Sigmoid colon (tissue), 7 donors: ENCODE measurements at places on chromosomes 4 and X. TPM values are rescaled to one million over a fixed set of nuclear protein-coding genes. Genes with fewer than 3 reads are reported as not detected.

DNA sequence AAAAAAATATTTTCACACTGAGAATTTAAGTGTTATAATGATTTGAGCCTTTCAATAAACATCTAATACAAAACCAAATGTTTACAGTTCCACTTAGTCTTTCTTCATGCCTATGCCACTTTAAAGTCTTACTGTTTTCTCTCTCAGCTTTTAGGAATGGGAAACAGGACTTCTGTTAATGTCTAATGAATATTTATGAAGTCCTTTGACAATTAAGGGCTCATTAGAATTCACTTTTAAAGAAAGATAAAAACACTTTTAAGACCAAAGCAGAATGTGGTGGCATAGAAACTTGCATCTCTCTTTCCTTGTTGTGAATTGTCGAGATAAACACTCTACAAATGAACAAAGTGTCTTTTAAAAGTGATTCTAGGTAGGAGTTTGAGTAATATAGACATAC lies 315.9 kb downstream of the BMPR1B start:
- no peaks in the 10 kb centered on the region for H3K36me3 ChIP-seq
- H3K4me3 ChIP-seq: no peak overlapping the region
- H3K4me1 ChIP-seq: no peaks in the 10 kb centered on the region
- H3K27me3 ChIP-seq: no peaks in the 10 kb centered on the region
- H3K27ac ChIP-seq: no peak overlapping the region

The PDCL2 gene
- not detected for total RNA-seq

The NPY2R gene
- total RNA-seq: 0.28 TPM

DNA sequence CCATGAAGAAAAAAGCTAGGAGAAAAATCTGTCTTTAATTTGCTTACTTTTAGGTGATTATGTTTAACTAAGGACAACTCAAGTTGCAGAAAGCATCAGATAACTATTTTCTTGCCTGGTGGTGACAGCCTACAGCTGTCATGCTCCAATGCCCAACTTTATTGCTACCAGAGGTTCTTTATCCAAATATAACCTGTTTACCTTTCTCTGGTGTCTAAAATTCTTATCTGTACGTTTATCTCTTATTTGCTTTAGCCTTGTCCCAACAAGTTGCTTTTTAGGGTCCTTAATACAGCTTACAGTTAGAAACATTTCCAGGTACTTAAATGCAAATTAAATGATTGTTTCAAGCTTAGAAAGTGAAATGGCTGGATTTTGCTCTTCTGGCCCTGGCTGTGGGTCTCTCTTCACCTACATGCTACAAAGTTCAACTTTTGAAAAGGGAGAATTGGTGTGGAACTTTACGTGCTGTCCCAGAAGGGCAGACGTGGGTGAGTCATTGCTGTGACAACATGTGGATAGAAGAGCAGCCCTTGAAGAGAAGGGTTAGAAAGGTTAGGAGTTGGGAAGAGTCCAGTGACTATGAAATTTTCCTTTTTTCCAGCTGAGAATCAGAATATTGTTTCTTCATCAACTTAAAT lies 60.7 kb downstream of the HPGD start:
- no peaks in the 10 kb centered on the region for H3K4me1 ChIP-seq
- DNase-seq: no peak
- H3K27ac ChIP-seq: peak overlapping the region; percentile 11
- H3K27me3 ChIP-seq: no peaks in the 10 kb centered on the region
- H3K4me3 ChIP-seq: no peak overlapping the region

- no peak for DNase-seq
- no peaks in the 10 kb centered on the region for H3K36me3 ChIP-seq
- no peak overlapping the region for H3K4me3 ChIP-seq
- H3K27me3 ChIP-seq: no peaks in the 10 kb centered on the region
- no peaks in the 10 kb centered on the region for H3K4me1 ChIP-seq
Measured at GRCh38 chrX:116238567-116239255, 68.2 kb downstream of the AGTR2 start.

The DNASE1L1 gene
- total RNA-seq: 12.5 TPM

DNA sequence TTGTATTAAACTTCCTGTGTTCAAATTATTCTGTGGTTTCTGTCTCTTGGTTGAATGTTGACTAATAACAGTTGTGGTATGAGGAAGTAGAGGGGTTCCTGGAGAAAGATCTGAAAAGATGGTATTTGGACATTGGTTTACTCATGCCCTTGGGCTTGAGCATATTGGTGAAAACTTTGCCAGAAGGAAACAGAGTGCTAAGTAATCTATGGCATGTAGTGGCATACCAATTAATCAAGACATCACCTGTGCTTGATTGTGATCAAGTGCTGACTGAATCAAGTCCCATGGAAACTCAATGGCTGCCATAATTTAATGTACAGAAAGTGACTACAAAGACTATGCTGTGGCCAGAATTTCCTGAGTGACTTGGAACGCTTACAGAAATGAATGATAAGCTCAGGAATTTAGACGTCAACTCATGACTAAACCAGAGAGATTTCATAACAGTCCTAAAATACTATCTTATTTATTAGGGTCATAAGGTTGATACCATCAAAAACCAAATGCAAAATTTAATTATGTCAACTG lies 2062.9 kb downstream of the ARAP2 start:
- H3K27me3 ChIP-seq: no peaks in the 10 kb centered on the region
- H3K27ac ChIP-seq: no peak overlapping the region
- no peak overlapping the region for H3K4me3 ChIP-seq
- DNase-seq: no peak

GRCh38 chr4:40256817-40257216 lies 60.0 kb downstream of the RHOH start:
- H3K4me1 ChIP-seq: no peaks in the 10 kb centered on the region
- no peak overlapping the region for H3K27ac ChIP-seq
- H3K27me3 ChIP-seq: no peaks in the 10 kb centered on the region

The ESX1 gene
- not detected for total RNA-seq

- H3K27ac ChIP-seq: no peak overlapping the region
- H3K4me3 ChIP-seq: no peak overlapping the region
Measured at GRCh38 chr4:84648863-84649647, 66.1 kb downstream of the CDS1 start.

DNA sequence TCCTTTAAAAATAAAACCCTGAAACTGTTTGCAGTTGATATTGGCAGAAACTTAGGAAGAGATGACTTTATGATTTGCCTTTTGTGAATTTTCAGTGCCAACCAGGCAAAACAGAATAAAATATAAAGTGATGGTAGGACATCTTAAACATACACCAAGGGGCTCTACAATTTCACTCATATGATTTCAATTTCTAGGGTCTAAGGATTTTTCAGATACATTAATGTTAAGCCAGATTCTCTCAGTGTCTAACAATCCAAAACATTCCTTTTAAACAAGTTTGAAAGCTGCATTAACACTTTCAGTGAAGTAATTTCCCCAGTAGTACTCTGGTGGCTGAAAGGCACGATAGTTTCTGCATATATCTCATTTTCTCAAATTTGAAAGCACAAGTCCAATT lies 1262.0 kb upstream of the ADGRL3 start:
- DNase-seq: no peak
- H3K4me3 ChIP-seq: no peak overlapping the region
- H3K4me1 ChIP-seq: no peaks in the 10 kb centered on the region
- no peaks in the 10 kb centered on the region for H3K36me3 ChIP-seq
- H3K27me3 ChIP-seq: no peaks in the 10 kb centered on the region

The UCHL1 gene
- 125 TPM for total RNA-seq

DNA sequence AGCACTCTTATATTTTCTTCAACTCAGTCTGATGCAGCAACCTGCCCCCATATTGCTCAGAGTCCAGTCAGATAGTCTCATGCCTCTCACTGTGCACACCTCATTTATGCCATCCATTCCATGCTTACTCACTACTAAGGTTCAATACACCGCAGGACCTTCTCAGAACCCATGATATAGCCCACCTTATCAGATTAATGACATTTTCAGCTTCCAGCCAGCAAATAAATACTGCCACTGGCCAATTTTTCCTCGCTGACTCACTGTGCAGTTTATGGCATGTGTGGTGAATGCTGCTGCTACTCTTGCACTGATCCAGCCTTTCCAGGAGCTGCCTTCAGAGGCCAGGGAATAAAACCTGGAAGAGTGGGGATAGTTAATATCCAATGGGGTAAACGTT lies 380.6 kb upstream of the SPOCK3 start:
- H3K36me3 ChIP-seq: no peaks in the 10 kb centered on the region
- DNase-seq: no peak
- H3K4me3 ChIP-seq: no peak overlapping the region
- no peaks in the 10 kb centered on the region for H3K4me1 ChIP-seq

GRCh38 chrX:69060631-69061408 lies 104.4 kb downstream of the PJA1 start:
- no peak overlapping the region for H3K4me3 ChIP-seq
- no peak for DNase-seq
- no peak overlapping the region for H3K27ac ChIP-seq

The GAGE2A gene
- not detected for total RNA-seq

- H3K27me3 ChIP-seq: no peaks in the 10 kb centered on the region
- DNase-seq: no peak
- no peak overlapping the region for H3K27ac ChIP-seq
- peaks cover 22% of the 10 kb centered on the region for H3K4me1 ChIP-seq
- peaks cover 11% of the 10 kb centered on the region for H3K36me3 ChIP-seq
- H3K4me3 ChIP-seq: no peak overlapping the region
Measured at GRCh38 chr4:54050214-54050904, 14.0 kb downstream of the CHIC2 start.

- peaks cover 4% of the 10 kb centered on the region for H3K4me1 ChIP-seq
- peak overlapping the region; percentile 57 for H3K27ac ChIP-seq
- no peak overlapping the region for H3K4me3 ChIP-seq
- H3K36me3 ChIP-seq: peaks cover 14% of the 10 kb centered on the region
- no peak for DNase-seq
Measured at GRCh38 chr4:79964020-79964399, 109.0 kb downstream of the ANTXR2 start.

The MAGEA2 gene
- total RNA-seq: not detected

GRCh38 chrX:129744861-129745321 lies 6.1 kb downstream of the XPNPEP2 start:
- no peaks in the 10 kb centered on the region for H3K4me1 ChIP-seq
- no peak overlapping the region for H3K27ac ChIP-seq

DNA sequence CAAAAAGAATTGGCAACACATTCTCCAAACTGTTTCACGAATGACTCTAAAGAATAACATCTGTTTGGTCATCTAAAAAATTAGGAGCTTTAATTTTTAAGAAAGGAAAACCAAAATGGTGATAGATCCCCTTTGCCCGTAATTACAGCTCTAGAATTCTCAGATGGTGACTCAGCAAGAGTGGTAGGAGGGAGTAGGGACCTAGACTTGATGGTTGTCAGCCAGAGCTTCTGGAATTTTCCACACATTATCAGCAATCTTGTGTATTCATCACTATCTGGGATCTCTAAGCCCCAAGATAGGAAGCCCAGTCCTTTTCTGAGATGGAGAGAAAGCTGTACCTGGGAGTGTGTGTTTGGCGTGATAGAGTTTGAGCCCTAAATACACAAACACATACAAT lies 103.9 kb upstream of the RAB40AL start:
- DNase-seq: no peak
- H3K27me3 ChIP-seq: no peaks in the 10 kb centered on the region
- H3K27ac ChIP-seq: no peak overlapping the region

The QRFPR gene
- 0.71 TPM for total RNA-seq

GRCh38 chrX:120549483-120550452 lies 11.0 kb downstream of the CUL4B start:
- no peaks in the 10 kb centered on the region for H3K4me1 ChIP-seq
- H3K27me3 ChIP-seq: no peaks in the 10 kb centered on the region
- DNase-seq: no peak
- H3K4me3 ChIP-seq: no peak overlapping the region
- H3K27ac ChIP-seq: peak overlapping the region; percentile 51

The TMPRSS11A gene
- total RNA-seq: not detected

The SLC30A9 gene
- 31.1 TPM for total RNA-seq

DNA sequence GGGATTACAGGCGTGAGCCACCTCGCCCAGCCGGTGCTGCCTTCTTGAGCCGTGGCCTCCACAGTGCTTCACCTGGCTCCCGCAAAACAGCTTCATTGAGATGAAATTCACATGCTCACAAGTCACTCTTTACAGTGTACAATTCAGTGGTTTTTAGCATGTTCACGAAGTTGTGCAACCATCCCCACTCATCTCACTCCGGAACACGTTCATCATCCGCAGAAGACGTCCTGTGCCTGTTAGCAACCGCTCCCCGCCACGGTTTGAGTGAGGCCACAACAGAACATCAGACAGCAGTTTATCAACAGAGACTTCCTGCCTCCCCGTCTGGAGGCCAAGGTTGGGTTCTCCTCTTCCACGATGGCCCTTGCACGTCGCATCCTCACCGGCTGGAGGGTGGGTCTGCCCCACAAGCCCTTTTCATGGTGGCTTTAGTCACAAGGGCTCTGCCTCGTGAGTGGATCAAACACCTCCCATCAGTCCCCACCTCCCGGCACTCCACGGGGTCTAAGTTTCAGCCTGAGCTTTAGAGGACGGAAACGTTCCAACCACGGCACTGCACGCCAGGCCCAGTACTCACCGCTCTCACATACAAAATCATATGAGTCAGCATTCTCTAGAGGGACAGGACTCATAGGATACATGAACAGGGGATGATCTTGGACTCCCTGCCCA lies 29.6 kb upstream of the SPON2 start:
- peaks cover 39% of the 10 kb centered on the region for H3K4me1 ChIP-seq
- DNase-seq: peak; percentile 96
- H3K4me3 ChIP-seq: peak overlapping the region; percentile 40
- H3K27ac ChIP-seq: peak overlapping the region; percentile 85
- no peaks in the 10 kb centered on the region for H3K27me3 ChIP-seq

The SPANXC gene
- total RNA-seq: not detected

The ARMCX2 gene
- total RNA-seq: 29.1 TPM

DNA sequence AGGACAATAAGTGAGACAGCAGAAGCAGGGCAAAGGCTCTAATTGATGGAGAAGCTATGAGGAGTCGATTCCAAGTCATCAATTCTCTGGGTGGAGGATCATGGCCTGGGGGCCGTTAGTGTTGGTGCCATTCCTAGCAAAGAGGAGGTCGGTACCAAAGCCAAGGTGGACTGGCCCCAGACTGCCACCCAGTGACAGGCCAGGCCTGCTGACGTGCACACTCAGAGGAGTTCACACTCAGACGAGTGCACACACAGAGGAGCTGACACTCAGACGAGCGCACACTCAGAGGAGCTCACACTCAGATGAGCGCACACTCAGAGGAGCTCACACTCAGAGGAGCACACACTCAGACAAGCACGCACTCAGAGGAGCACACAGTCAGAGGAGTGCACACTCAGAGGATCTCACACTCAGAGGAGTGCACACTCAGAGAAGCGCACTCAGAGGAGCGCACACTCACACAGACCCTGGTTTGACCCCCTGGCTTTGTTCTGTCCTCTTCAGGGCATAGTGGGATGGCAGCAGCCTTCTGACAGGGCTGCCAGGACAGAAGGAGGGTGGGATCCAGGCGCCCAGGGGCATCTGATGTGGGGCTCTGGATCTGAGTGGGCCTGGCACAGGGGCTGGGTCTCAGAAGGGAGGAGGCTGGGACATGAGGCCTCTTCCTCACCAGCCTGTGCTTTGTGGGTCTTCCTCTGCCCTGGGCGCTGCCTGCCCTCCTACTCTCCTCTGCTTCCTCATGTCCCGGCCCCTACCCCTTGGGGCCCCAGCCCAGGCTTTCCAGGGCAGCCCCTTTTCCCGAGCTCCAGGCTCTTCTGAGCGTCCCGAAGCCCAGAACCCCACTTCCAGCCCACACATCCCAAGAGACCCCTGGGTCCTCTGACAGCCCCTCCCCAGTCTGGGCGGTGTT lies 41.7 kb upstream of the NKX1-1 start:
- H3K4me1 ChIP-seq: no peaks in the 10 kb centered on the region
- DNase-seq: peak; percentile 37
- H3K27me3 ChIP-seq: no peaks in the 10 kb centered on the region
- no peaks in the 10 kb centered on the region for H3K36me3 ChIP-seq
- H3K27ac ChIP-seq: no peak overlapping the region
- no peak overlapping the region for H3K4me3 ChIP-seq

- H3K4me3 ChIP-seq: peak overlapping the region; percentile 61
- H3K27ac ChIP-seq: peak overlapping the region; percentile 44
- DNase-seq: peak; percentile 77
- no peaks in the 10 kb centered on the region for H3K36me3 ChIP-seq
- H3K27me3 ChIP-seq: no peaks in the 10 kb centered on the region
Measured at GRCh38 chrX:71492231-71493065, 40.5 kb upstream of the OGT start.
